ENCODE measurements at places on chromosomes 12 and 14.

- DNase-seq: no peak
Observed at GRCh38 chr12:39627914-39628313, 8.3 kb upstream of the ABCD2 start.

- DNase-seq: no peak
Observed at GRCh38 chr12:124626971-124627411, 59.6 kb upstream of the NCOR2 start.

GRCh38 chr12:184811-185575 lies 29.0 kb downstream of the SLC6A12 start:
- DNase-seq: no peak

DNA sequence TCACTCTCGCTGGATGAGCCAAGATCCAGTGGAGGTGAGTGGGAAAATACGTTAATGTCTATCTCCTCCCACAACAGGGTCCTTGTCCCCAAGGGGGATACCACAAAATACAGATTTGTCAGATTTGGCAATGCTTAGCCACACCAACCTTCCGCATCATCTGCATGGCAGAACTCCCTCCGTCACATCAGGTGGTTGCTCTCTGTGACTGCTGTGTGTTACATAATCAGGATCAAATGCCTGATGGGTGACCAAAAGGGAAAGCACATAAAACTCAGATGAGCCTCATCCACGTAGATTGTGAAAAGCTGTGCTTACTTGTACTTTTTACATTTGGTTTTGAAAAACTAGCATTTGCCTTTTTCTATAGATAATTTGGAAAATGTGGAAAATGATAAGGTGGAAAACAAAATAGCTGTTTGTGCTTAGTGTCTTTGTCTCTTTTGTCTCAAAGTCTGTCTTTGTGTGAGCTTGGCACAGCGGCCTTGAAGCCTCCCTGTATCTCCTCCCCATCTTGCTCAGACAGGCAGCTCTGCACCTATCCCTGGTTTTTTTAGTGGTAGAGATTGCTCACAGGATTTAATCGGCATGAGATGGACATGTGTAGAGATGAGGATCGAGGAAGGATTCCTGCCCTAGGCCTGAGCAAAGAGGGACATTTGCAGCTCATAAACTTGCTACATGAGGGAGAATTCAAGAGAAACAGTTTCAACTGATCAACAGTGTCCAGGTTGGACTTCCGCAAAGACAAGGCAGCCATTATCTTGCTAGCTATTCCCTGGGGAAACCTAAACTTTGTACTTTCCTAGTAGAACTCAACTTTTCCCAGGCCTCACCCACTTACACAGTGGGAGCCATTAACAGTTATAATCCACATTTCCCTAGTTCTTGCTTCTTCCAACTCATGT lies 3.6 kb upstream of the FGF6 start:
- DNase-seq: no peak

- no peak for DNase-seq
Observed at GRCh38 chr12:34107781-34108404, 85.6 kb downstream of the ALG10 start.

DNA sequence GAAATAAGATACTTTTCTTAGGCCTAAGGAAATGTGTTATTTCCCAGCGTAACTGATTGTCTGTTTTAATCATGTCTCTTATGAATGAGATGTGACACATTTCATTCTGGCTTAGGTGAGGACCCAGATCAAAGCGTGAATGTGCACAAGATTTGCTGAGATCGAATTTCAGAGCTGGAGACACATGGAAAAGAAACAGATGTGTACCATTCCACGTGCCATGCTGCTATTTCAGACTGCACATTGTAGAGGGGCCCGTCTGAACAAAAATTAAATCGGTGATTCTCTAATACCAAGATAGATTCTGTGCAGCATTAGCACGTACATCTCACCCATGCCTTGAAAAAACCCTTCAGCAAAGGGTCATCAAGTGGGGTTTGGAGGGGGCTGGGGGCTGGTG lies 290.4 kb downstream of the AACS start:
- no peak for DNase-seq

GRCh38 chr12:116492703-116493324 lies 66.4 kb upstream of the MAP1LC3B2 start:
- no peak for DNase-seq

DNA sequence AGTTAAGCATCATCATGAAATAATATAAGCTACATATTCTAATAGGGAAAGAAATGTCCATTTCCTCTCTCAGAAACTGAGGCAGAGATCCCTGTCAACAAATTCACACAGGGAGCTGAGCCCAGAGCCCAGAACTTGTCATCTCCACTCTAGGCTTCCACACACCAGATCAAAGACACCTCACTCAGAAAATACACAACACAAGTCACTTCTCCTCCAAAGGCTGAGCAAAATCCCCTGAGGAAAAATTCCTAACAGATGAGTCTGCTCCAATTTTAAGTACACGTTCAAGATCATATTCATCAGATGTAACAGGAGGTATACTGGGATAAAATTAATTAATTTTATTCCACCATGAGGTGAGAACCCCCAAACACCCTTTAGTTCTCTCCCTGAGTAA lies 227.3 kb downstream of the DPF3 start:
- no peak for DNase-seq

DNA sequence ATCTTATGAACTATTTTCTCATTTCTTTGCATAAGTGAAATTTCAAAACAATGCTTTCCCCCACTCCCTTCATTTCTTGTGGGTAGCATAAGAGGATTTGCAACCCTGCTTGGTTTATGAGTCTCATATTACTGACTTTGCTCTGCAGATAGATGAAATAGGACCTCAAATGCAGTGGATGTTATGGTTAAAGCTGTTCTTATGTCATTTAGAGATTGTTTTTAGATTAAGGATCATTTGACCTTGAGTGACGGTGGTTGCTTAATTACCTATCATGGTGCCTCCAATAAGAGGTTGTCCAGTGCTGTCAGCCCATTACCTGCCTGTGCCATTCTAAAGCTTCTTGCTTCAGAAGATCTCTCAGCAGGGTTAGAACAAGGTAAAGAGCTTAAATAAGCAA lies 351.4 kb upstream of the ATP2B1 start:
- no peak for DNase-seq

- DNase-seq: no peak
Observed at GRCh38 chr12:132322206-132323132, 6.9 kb downstream of the GALNT9 start.

DNA sequence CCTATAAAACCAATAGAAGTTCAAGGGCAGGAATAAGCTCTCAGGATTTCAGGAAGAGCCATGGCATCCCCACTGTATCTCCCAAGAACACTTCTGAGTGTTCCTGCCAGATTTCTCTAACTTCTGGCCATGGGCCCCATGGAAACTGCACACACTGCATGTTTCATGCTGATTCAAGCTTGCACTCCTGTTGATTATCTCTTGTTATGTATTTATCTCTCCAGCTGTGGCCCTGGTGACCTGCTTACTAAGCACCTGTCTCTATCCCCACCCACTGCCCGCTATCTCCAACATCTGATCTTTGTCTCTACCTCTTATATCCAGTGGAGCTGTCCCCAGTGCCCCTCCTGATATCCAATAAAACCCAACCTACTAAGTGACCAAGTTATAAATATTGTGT lies 285.3 kb downstream of the PDZRN4 start:
- DNase-seq: no peak

GRCh38 chr12:97404093-97404492 lies 58.5 kb upstream of the RMST start:
- DNase-seq: no peak

DNA sequence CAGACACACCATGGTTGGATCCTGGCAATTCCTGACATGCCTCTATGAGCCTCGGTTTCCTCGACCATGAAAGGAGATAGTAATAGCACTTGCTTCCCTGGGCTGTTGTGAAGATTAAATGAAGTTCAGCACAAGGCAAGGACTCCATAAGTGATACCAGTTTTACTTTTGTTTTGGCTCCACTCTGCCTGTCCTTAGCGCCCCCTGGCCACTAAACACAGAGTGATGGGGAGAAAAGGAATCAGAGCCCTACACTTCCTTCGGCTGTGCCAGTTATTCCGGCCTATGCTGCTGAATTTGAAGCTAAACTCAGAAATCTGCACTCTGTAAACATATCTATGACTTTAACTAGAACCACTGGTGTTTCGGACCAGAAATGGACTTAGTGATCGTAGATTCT lies 173.8 kb downstream of the C12orf75 start:
- DNase-seq: no peak

DNA sequence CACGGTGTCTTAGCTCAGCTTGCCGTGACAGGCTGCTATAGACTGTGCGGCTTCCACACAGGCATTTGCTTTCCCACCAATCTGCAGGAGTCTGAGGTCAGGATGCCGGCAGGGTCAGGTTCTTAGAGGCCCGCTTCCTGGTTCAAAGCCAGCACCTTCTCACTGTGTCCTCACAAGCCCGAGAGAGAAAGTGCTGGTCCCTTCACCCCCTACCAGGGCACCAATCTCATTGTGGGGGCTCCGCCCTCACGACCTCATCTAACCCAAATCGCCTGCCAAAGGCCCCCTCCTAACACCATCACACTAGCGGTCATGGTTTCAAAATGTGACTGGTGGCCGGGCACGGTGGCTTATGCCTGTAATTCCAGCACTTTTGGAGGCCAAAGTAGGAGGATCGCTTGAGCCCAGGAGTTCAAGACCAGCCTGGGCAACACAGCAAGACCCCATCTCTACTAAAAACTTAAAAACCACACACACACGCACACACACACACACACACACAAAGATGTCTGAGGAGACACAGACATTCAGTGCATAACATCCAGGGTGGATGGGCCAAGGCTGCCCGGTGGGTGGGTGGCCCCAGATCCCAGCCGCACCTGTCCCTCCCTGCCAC lies 26.8 kb downstream of the MMP17 start:
- DNase-seq: no peak

- DNase-seq: no peak
Observed at GRCh38 chr12:124020514-124020949, 47.5 kb downstream of the ZNF664 start.

- DNase-seq: no peak
Observed at GRCh38 chr14:85978582-85979250, 448.8 kb downstream of the FLRT2 start.

DNA sequence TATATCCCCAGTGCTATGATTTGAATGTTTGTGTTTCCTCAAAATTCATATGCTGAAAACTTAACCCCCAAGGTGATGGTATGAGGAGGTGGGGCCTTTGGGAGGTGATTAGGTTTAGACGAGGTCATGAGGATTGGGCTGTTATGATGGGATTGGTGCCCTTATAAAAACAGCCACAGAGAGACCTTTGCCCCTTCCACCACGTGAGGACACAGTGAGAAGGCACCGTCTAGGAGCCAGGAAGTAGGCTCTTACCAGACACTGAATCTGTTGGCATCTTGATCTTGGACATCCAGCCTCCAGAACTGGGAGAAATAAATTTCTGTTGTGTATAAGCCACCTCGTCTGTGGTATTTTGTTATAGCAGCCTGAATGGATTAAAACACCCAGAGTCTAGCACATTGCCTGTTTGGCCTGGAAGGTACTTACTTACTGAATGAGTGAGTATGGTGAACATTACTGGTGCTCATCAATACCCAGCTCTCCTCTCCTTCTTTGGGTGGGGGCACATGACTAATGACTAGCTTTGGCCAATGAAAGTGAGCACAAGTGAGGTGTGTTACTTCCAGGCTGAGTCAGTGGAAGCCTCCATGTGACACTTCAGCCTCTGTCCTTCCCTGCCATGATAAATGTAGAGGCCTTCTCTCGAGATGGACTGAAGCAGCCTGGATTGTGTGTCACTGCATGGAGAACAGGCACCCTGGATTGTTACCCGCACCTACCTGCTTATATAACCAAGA lies 72.4 kb upstream of the CHST11 start:
- no peak for DNase-seq

DNA sequence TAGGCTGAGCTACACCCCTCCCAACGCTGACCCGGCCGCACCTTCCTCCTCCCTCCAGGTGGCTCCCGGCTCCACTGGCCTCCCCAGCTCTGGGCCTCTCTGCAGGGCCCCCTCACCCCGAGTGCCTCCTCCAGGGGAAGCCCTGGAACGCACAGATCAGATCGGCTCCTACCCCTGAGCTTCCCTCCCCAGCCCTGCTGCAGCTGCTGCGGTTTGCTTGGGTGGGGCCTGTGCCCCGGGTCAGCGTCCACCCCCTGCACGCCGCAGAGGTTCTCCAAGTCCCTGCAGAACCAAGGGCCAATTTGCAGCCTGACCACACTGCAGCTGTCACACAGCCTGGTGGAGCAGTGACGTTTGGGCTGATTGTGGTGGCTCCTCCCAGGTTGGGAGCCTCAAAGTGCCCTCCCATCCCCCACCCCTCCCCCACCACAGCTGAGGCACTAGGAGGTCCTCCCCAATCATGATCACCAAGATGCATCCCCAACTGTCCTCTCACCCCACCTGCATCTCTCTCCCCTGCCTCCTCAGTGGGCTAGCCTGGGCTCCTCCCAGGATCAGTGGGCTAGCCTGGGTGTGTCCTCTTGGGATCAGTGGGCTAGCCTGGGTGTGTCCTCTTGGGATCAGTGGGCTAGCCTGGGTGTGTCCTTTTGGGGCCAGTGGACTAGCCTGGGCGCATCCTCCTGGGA lies 12.8 kb upstream of the FBRSL1 start:
- DNase-seq: no peak

DNA sequence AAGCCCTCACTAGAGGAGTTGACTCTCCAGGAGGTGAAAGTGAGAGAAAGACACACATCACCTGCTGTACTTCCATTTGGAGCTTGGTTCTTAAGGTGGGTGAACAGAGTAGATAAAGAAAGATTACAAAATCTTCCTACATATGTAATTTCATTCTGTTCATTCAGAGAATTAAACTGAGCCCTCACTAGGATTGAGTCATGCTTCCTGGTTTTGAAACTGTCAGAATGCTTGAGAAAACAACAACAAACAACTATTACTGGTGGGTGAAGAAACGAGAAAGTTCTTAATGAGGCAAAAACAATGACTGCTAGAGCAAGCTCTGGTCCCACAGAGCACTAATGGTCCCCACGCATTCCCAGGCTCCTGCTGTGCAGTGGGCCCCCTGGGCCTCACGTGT lies 841.7 kb downstream of the VRK1 start:
- no peak for DNase-seq

GRCh38 chr12:132624186-132624855 lies 5.7 kb downstream of the P2RX2 start:
- DNase-seq: no peak

DNA sequence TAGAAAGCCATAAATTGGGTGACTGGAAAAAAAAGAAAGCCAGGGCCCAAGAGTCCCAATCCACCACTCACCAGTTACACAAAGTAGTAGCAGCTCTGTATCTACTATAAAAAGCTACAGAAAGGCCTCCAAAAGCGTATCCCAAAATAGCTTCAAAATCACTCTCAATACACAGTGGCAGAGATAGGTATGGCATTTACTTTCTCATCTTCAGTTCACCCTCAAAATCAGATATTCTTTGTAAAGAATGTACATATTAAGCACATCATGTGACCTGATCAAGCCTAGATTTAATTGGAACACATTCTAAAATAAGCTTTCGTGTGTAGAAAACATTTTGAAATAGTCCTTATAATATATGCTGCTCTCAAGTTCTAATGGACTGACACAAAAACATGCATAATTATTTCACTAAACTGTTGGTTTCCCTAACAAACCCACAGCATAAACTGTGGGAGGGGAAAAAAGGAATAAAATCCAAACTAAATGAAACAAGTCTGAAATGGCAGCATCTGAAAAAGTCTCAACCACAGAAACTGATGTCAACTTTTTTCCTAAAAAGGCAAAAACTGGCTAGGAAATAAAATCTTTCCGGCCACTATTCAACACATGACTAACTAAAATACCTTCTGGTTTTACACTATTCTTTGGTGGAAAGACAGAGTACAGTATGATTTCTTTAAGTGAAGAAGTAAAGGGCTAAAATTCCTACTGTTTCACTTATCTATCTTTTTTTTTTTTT lies 25.9 kb downstream of the UBE2N start:
- DNase-seq: no peak

GRCh38 chr14:22982477-22983245 lies at the start of gene AJUBA:
Gene AJUBA, minus strand, starts transcription at chr14:22982551. Its CDS starts 285 bp downstream, at chr14:22982266.
- peak; percentile 70 for DNase-seq
